ENCODE measurements at places on chromosomes 2 and 18. TPM values are rescaled to one million over a fixed set of nuclear protein-coding genes. Genes with fewer than 3 reads are reported as not detected.
A peak's percentile ranks its signal among the peaks of the same experiment; 100 is the strongest.

CDK15 gene
- total RNA-seq = 6.0 TPM

AKAIN1 gene
- not detected for total RNA-seq

SIX3 gene
- total RNA-seq = not detected

KCNE4 gene
- 0.61 TPM for total RNA-seq

CIB4 gene
- not detected for total RNA-seq

ACVR1C gene
- total RNA-seq = 1.1 TPM

NEU2 gene
- total RNA-seq = not detected

- peaks cover 10% of the 10 kb centered on the region for H3K4me1 ChIP-seq
- no peaks in the 10 kb centered on the region for H3K27me3 ChIP-seq
- no peak overlapping the region for H3K27ac ChIP-seq
- DNase-seq = no peak
- peaks cover 65% of the 10 kb centered on the region for H3K36me3 ChIP-seq
Measured at GRCh38 chr2:3461801-3462492, 57.4 kb downstream of the ADI1 start.

DNA sequence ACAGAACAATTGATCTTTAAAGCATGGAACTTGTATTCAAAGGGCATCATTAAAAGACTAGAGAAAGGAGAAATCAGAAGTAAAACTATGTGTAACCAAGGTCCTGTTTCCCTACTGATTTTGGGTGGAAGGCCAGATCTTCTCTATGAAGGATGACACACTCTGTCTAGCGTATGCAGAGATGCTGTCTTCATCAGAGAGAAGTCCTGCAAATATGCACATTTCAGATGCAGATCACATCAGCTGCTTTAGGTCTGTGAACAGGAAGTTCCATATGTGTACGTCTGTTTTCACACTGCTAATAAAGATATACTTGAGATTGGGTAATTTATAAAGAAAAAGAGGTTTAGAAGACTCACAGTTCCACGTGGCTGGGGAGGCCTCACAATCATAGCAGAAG is 857.3 kb downstream of the CNTNAP5 start:
- no peaks in the 10 kb centered on the region for H3K4me1 ChIP-seq
- no peak for DNase-seq
- no peak overlapping the region for H3K4me3 ChIP-seq
- no peaks in the 10 kb centered on the region for H3K27me3 ChIP-seq
- no peak overlapping the region for H3K27ac ChIP-seq

DNA sequence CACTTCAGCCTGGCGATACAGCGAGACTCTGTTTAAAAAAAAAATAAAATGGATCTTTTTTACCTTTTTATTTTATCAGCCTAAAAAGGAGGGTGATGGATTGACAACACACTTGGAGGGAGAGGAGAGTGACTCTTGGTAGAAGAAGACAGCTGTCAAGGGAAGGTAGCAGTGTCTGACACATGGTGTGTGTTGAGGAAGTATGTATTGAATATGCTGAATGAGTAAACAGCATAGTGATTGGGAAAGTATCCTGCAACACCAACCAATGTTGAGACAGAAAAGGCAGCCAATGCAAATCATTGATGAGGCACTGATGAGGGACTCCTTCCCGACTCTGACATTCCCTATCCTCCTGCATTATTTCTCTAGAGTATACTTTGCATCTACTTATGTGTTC is 306.4 kb downstream of the LPIN1 start:
- peaks cover 6% of the 10 kb centered on the region for H3K4me1 ChIP-seq
- no peak for DNase-seq
- H3K27ac ChIP-seq = no peak overlapping the region
- H3K36me3 ChIP-seq = no peaks in the 10 kb centered on the region
- no peaks in the 10 kb centered on the region for H3K27me3 ChIP-seq

DNA sequence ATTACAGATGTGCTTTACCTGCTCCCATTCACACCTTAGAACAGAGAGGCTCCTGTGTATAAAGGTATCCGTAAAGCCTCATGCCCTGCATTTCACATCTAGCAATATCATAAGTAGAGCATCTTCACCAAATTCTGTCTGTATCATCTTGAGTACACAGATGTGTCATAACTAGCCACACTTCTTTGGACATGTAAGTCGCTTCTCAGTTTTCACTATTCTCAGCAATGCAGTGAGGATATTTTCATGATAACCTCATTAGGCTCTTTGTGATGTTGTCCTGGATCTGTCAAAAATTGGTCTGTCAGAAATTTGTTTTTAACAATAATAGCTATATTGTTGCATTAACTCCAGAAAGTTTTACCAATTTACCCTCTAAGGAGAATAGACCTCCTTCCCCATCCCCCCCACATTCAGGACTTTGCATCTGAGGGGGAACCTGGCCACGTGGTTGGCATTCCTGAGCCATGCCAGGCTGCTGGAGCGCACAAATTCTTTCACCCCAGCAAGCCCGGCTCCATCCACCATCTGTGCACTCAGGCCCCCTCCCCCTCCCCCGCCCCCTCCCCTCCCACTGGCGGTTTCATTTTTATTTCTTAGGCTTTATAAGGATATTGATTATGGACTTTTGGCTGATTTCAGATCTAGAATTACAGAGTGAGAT is 34.1 kb downstream of the AGAP1 start:
- H3K27ac ChIP-seq = no peak overlapping the region
- H3K27me3 ChIP-seq = no peaks in the 10 kb centered on the region
- no peak overlapping the region for H3K4me3 ChIP-seq
- peaks cover 4% of the 10 kb centered on the region for H3K4me1 ChIP-seq

DNA sequence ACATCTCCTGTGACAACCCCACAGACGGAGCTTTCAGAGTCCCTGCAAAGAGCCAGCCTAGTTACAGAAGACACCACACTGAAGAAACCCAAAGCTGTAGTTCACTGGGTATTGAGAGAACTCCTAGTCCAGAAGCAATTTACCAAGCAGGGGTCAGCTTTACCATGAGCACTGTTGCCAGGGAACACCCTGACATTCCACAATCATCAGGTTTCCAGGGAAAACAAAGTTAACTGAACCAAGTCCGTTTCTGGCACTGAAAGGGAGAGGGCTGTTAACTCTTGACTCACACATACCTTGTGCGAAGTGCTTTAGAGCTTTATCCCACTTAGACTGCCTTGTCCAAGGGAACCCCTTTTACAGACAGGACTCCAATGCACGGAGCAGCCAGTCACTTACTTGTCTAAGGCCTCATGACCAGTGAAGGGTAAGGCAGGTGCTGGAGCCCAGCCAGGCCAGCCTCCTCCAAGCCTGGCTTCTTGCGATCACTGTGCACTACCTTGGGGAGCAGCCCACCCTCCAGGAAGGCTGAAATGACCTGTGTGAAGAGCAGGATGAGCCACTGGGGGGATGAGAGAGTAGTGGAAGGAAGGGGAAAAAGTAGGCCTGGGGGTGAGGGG is 53.9 kb downstream of the REEP1 start:
- peak; percentile 37 for DNase-seq
- no peak overlapping the region for H3K27ac ChIP-seq
- no peaks in the 10 kb centered on the region for H3K4me1 ChIP-seq
- no peak overlapping the region for H3K4me3 ChIP-seq

GRCh38 chr2:168545439-168546082 is 89.5 kb downstream of the CERS6 start:
- H3K36me3 ChIP-seq = no peaks in the 10 kb centered on the region
- H3K4me1 ChIP-seq = no peaks in the 10 kb centered on the region

DNA sequence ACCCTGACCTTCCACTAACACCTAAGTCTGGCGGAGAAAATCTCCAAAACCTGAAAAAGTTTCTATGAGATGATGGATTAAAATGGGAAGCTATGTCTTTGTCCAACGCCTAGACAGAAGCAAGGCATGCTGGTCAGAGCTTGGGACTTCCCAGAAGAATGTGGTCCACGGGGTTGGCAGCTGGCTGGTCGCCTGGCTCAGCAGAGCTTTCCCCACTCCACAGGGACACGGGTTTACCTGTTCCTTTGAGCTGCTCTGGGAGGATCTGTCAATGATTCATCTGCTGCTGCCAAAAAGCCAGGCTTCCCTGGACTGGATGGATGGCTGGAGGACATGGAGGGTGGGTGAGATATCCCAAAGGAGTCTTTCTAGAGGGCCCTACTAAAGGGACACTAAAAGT is 10.8 kb downstream of the MBOAT2 start:
- H3K27me3 ChIP-seq = no peaks in the 10 kb centered on the region
- no peaks in the 10 kb centered on the region for H3K36me3 ChIP-seq
- H3K27ac ChIP-seq = no peak overlapping the region

GRCh38 chr18:22211657-22212056 is 42.3 kb downstream of the GATA6 start:
- H3K36me3 ChIP-seq = no peaks in the 10 kb centered on the region
- H3K27ac ChIP-seq = no peak overlapping the region
- no peak overlapping the region for H3K4me3 ChIP-seq

DNA sequence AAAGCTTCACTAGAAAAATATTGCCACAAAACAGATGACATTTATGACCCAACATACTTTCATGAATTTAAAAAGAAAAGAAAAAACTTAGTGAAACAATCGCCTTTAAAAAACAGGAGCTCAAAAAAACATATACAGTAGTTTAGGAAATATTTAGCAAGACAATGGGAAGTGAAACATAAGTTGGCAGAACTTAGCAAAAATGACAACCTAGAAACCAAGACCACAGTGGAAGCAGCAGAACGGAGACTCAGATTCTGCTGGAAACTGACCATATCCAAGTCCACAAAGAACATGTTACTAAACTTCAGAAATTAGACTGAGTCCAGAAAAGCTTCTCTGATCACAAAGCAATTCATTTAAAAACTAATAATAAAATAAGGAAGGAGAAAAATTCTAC is 41.8 kb upstream of the CTAGE1 start:
- H3K4me3 ChIP-seq = no peak overlapping the region
- no peak overlapping the region for H3K27ac ChIP-seq
- H3K36me3 ChIP-seq = no peaks in the 10 kb centered on the region
- no peaks in the 10 kb centered on the region for H3K4me1 ChIP-seq

DNA sequence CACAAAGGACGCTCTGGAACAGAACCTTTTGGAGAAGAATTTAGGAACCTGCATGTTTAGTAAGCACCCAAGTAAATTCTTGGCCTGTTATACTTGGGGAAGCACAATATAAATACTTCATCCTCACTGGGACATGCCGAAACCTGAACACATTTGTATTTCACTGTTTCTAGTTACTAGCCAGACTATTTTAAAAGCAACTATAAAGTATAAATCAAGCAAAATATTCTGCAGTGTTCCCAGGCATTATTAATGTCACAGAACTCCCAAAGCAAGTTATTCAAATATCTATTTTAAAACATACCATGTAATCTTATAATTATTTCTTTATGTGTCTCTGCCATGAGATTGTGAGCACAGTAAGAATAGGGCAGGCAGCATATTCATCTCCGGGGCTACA is 54.8 kb downstream of the CALCRL start:
- H3K4me3 ChIP-seq = no peak overlapping the region
- H3K4me1 ChIP-seq = no peaks in the 10 kb centered on the region
- no peaks in the 10 kb centered on the region for H3K27me3 ChIP-seq
- DNase-seq = no peak
- no peak overlapping the region for H3K27ac ChIP-seq
- no peaks in the 10 kb centered on the region for H3K36me3 ChIP-seq

DNA sequence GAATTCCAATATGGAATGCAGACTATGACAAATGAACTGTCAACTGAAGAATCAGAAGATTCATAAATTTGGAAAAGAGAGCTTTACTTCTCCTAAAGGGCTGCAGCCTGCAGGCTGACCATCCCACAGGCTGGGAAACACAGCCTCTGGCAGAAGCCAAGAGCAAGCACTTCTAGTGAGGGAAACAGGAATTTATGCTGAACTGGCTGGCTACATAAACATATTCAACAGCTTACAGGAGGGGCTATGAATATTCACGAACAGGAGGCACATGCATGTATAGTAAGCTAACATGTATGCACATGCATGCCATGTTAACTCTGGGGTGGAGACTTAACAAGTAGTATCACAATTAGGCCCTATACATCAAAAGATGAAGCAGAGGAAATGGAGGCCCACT is 17.6 kb downstream of the HIBCH start:
- no peak overlapping the region for H3K27ac ChIP-seq
- no peaks in the 10 kb centered on the region for H3K36me3 ChIP-seq
- no peak for DNase-seq
- H3K4me1 ChIP-seq = no peaks in the 10 kb centered on the region

DNA sequence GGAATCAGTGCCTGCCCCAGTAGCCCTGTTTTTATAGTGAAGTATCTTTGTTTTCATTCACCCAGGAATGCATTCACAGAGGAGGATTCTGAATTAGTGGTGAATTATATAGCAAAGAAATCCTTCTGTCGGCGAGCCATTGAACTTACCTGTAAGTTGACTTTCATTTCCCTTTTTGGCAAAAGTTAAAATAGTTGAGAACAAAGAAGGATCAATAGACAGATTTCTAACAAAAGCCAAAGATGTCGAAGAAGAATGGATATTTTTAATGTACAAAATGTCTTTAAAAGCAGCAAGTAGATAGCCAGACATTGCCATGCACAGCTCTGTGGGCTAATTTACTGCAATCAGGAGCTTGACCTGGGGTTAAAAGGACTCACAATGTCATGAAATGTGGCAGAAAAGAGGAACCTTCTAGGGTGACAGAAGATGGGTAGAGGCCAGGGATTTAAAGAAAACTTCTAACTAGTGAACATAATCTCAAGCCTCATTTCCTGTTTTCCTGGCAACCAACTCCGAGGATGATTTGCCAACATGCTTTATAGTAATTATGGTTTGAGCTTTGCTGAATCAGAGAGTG is 53.8 kb upstream of the TMEM87B start:
- H3K4me1 ChIP-seq = no peaks in the 10 kb centered on the region
- no peak overlapping the region for H3K4me3 ChIP-seq
- H3K36me3 ChIP-seq = peaks cover 20% of the 10 kb centered on the region
- no peaks in the 10 kb centered on the region for H3K27me3 ChIP-seq
- no peak overlapping the region for H3K27ac ChIP-seq
- no peak for DNase-seq

DNA sequence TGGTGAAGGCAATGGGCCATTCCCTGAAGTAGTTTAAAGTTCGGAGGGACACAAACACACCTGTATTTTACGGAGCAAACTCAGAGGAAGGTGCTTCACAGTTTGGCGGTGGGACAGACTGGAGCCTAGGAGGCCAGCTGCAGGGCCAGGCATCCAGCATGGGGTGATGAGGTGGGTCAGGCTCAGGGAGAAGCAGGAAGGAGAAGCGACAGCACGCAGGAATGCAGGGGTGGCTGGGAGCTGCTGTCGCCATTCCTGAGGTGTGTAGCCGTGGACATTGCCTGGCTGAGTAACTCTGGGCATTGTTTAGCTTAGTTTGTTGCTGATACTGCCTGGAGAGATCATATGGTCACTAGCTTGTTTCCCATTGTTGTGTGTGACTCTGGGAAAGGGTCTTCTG is 35.8 kb upstream of the METTL21A start:
- no peaks in the 10 kb centered on the region for H3K36me3 ChIP-seq
- H3K27me3 ChIP-seq = no peaks in the 10 kb centered on the region
- H3K27ac ChIP-seq = no peak overlapping the region
- no peak overlapping the region for H3K4me3 ChIP-seq
- no peak for DNase-seq

- H3K4me1 ChIP-seq = peaks cover 8% of the 10 kb centered on the region
- H3K27me3 ChIP-seq = no peaks in the 10 kb centered on the region
- no peak for DNase-seq
- H3K4me3 ChIP-seq = no peak overlapping the region
- H3K36me3 ChIP-seq = no peaks in the 10 kb centered on the region
- no peak overlapping the region for H3K27ac ChIP-seq
Measured at GRCh38 chr2:68719912-68720311, 14.7 kb upstream of the ARHGAP25 start.
